ENCODE measurements at places on chromosomes 12 and 14.

GRCh38 chr12:98544751-98545150 is 29.4 kb downstream of the TMPO start:
- DNase-seq: no peak

DNA sequence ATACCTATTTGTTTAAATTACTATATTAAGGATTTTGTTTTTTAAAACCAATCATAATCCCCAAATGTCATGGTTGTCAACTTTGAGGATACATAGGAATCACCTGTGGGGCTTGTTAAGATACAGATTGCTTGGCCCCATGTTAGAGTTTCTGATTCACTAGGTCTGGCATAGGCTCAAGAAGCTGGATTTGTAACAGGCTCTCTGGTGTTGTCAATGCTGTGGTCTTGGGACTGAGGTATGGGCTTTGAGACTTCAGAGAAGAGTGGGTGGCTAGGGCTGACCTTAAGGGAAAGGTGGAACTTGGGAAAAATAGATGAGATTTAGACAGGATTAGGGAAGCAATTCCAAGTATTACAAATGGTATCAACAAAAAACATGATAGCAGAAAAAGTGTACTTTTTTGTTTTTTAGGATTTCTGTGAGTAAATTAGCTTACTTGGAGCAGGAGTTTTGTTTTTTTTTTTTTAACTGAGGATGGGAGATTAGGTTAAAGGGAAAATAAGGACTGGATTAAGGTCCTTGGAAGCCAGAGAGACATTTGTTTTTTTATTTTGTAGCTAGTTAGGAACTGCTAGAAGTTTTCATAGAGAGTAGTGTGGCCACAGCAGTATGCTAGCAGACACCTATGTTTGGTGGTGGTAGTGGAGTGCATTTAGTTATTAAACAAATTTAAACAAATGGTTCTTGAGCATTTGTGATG is 88.6 kb downstream of the RAD51B start:
- no peak for DNase-seq

DNA sequence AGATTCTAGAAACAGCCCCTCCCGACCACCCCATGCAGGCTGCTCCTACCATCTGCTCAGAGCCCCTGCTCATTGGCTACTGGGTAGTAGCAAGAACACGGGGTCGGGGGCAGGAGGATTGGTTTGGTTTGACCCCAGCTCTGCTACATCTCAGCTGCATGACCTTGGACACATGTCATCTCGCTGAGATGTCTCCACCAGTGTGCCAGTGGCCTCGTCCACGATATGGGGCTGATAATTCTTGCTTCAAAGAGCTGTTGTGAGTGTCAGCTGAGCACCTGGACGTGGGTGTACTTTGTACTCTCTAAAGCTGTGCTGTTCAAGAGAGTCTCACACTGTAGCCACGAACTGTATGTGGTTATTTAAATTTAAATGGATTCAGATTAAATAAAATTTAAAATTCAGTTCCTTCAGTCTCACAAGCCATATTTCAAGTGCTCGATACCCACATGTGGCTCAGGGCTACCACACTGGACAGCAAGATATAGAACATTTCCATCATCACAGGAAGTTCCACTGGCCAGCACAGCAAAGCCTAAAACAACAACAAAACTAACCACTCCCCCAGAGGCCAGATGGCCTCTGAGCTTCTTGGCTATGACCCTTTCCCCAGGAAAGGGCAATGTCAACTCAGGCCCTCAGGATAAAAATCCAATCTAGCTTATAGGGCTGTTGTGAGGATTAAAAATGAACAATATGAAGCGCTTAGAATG is 18.6 kb downstream of the LTBP2 start:
- no peak for DNase-seq

GRCh38 chr14:47269756-47270492 is 405.5 kb downstream of the MDGA2 start:
- DNase-seq: no peak

DNA sequence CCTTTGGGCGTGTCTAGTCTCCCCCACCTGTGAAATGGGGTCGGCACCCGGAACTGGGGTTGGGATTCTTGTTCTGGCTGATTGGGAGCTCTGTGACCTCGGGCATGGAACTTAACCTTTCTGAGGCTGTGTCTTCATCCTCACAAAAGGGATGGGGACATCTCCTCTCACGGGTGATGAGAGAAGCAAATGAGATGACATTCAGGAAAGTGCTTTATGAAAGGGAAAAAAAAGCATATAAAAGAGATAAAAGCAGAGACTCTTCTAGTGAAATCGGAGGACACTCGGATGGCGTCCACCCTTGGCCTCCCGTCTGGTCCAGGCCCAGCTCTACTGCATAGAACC is 98.9 kb downstream of the LRRC74A start:
- DNase-seq: no peak

DNA sequence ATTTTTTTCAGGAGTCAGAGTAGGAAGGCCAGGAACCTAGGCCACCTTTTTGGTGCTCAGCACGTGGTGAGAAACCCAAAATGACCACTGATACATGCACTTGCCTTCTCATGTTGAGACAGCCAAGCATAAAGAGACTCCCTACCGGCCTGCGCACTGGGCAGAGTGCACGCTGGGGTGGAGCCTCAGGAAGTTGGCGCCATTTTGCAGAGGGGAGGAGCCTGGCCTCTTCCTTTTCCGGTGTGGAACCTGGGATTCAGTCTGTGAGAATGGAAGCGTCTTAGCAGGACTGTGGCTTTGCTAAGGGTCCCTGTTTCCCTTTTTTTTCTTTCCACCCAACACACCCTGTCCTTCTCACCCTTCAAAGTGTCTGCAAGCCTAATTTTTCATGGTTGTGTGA is 62.9 kb upstream of the RTRAF start:
- no peak for DNase-seq

GRCh38 chr14:24368212-24368561 is 203 bp downstream of the NFATC4 start:
- no peak for DNase-seq

DNA sequence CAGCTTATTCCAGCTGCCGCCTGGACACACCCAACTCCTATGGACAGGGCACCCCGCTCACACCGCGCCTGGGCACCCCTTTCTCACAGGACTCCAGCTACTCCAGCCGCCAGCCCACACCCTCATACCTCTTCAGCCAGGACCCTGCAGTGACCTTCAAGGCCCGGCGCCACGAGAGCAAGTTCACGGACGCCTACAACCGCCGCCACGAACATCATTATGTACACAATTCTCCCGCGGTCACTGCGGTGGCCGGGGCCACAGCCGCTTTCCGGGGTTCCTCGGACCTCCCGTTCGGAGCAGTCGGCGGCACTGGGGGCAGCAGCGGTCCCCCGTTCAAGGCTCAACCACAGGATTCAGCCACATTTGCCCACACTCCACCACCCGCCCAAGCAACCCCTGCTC is 5.9 kb downstream of the SETD1B start:
- no peak for DNase-seq

GRCh38 chr14:52268279-52269061 is 972 bp downstream of the PTGDR start:
- no peak for DNase-seq

DNA sequence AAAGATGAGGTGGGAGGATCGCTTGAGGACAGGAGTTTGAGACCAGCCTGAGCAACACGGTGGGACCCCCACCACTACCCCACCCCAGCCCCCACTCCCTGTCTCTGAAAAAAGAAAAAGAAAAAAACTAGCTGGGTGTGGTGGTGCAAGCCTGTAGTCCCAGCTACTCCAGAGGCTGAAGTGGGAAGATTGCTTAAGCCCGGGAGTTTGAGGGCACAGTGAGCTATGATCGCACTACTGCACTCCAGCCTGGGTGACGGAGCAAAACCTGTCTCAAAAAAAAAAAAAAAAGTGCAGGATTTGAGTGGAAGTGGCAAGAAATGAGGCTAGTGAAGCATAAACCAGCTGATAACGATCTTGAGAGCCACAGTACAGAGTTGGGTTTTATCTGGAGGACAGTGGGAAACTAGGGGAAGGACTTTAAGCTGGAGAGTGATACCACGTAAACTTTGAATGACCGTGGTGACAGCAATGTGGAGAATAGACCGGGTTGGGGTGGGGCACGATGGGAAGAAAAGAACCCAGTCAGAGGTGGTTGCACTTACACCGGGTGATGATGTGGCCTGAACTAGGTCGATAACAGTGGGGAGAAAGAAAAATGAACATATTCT is 85.3 kb downstream of the TMEM260 start:
- no peak for DNase-seq

GRCh38 chr14:97224016-97224415 is 426.8 kb downstream of the VRK1 start:
- DNase-seq: no peak

DNA sequence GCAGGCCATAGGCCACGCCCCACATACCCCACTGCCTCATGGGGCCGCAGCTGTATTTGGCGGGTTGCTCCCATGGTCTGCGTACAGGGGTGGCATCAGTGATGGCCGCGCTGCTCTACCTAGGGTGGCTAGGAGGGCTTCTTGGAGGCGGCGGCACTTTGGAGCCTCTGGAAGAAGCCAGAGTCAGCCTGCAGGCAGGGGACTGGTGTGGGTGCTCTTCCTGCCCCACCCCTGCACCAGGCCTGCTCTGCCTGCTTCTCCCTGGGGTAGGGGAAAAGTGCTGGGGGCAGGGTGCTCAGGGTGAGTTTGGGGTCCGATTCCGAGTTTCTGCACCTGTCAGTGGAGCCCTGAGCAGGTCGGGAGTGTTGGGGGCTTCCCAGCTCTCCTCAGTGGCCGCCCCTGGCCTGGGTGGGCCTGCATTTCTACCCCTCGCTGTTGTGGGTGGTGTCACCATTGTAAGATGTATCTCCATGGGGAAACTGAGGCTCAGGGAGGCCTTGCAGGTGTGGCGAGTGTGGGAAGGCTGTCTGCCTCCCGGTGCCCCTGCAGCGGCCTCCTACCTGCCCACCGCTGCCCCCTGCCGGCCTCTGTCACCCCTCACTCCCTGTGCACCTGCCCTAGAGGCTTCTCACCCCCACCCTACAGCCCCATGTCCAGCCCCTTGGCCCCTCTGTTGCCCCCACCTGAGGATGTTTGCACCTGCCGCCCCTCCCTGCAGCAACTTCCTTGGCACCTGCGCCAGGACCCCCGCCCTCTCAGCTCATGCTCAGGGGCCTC is 5.5 kb downstream of the CEP170B start:
- no peak for DNase-seq

- no peak for DNase-seq
These were observed 164.5 kb downstream of the SLC38A4 start for GRCh38 chr12:46661110-46661845.

DNA sequence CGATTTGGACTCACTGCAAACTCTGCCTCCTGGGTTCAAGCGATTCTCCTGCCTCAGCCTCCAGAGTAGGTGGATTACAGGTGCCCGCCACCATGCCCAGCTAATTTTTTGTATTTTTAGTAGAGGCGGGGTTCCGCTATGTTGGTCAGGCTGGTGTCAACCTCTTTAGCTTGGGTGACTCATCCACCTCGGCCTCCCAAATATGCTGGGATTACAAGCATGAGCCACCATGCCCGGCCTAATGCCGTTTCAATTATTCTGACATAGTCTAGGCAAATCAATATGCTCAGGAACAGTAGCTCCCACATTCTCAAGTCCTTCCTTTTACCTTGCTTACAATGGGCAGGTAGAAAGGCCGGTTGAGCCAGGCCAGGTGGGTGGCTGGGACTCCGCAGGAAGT is 82.0 kb upstream of the EEA1 start:
- DNase-seq: no peak

- DNase-seq: no peak
These were observed 323.5 kb downstream of the DAD1 start for GRCh38 chr14:22265319-22266141.

DNA sequence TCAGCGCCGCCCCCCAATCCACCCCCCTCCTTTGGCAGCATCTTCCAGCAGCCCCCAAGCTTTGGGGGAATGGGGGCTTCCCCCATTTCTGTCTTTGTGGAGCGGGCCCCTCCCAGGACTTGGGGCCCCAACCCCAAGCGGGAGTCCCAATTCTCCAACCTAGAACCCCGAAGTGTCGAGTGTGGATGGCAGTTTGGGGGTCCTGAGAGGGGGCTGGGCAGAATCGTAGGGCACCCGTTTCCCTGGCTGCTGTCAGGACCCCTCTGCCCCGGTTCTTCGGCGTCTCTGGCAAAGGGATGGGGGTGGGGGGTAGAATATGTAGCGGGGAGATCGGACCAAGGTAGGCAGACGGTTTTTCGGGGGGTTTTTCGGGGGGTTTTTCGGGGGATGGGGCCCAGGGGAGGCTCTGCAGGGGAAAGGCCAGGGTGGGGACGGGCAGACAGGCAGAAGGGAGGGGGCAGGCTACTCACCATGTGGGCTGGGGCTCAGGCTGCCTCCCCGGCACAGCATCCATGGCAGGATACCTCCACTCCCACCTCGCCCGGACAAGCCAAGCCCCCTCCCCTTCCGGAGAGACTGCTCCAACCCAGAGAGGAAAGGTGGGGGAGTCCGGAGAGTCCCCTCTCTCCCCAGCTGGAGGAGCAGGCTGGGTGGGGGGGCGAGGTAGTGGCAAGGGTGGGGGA is 739 bp downstream of the JPH4 start:
- DNase-seq: no peak

DNA sequence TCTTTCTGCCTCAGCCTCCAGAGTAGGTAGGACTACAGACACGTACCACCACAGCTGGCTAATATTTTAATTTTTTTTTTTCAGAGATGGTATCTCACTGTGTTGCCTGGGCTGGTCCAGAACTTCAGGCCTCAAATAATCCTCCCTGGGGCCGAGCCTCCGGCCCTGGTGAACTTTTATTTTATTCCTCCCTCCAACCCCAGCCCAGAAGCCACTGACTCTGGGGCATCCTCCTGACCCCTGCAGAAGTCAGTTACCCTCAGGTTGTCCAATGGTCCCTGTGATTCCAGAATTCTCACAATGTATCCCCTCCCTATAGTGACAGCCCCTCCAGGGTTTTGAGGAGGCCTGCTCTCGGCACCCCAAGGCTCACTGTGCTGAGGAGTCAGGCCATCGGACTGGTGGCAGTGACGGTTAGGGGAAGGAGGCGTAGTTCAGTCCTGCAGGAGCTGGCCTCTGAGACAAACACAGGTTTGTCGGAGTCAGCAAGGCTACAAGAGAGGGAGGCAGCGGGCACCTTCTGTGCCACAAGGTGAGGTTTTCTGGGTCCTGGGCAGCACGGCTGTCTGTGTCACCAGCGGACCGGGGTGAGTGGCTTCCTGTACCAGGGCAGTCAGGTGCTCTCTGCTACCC is 19.4 kb upstream of the FIGNL2 start:
- no peak for DNase-seq

DNA sequence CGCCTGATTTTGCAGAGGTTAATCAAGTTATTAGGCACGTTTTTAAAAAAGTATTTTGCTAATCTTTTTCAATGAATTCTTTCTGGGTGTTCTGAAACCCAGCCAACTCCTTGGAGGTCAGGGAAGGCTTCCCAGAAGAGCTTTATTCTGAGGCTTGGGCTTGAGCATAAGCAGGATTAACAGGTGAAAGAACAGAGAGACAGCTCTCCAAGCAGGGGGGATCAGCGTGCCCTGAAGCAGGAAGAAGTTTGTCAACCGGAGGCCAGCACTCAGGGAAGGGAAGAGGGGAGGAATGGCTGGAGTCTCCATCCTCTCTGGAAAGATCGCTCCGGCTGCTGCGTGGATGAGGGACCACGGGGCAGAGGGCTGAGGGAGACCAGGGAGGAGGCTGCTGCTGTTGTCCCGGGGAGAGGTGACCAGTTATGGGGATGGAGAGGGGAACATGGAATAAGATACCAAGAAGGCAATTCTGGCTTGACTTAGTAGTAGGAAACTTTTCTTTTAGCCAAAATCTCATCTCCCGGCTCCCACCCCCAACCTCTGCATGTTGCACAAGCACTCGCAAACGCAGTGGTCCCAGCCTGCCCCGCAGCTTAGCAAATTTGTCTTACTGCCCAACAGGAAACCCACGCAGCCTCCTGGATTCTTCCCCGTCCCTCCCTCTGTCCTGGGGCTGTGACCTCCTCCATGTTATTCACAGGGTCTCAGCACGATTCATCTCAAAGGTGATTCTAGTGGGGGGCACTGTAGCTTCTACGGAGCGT is 1.1 kb upstream of the SSH1 start:
- DNase-seq: no peak
